Skin of body (tissue), 3 donors: ENCODE measurements at places on chromosomes 6 and 20. TPM values are rescaled to one million over a fixed set of nuclear protein-coding genes. Genes with fewer than 3 reads are reported as not detected.

GRCh38 chr6:131572686-131573415 lies at the start of gene ARG1:
ARG1 (plus strand) TSS chr6:131573226; CDS start chr6:131573283, 57 bp downstream.
- DNase-seq, result no peak

DNA sequence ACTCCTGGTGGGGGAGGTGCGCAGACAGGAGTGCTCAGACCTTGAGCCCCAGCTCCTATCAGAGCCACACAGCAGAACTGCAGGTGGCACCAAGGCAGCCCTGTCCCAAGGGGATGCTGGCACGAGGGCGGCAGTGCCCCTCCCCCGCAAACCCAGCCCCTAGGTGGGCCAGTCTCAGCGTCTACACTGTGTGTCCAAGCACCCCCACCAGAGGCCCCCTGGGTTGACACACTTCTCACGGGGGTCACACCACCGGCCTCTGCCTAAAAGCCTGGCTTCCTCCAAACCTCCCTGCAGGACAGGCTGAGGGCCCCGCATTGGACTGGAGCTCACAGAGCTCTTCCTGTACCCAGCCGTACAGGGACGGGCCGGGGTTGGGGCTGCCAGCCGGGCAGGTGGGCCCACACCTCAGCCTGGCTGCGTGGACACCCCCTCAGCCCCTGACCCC lies 8.1 kb downstream of the SLC2A4RG start:
- no peak for DNase-seq

DNA sequence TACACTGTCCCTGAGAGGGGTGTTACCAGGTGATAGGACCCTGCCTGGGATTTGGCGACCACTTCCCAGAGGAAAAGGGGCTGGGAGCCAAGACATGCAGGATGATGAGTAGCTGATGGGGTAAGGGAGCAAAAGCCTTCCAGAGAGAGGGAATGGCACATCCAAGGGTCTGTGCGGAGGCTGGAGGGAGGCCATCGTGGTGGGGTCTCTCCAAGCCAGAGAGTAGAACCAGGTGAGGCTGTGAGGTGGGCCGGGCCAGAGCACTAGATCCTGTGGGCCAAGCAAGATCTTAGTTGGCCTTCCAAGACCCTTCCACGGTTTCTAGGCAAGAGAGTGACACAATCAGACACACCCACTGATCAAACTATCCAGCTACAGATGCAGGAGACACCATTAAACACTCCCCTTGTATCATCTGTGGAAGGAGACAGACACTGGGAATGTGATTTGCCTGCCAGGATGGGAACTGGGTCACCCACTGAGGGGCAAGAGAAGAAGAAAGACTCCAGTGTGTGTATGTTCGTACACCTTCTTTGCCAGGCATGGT lies 128.9 kb downstream of the BANF2 start:
- no peak for DNase-seq

GRCh38 chr20:25270829-25271251 lies 23.0 kb downstream of the PYGB start:
- no peak for DNase-seq

- DNase-seq, result no peak
These were observed 54.5 kb downstream of the IPCEF1 start for GRCh38 chr6:154301839-154302752.

GRCh38 chr20:37426106-37426505 lies 80.2 kb downstream of the SRC start:
- no peak for DNase-seq

SLC44A4 gene
- total RNA-seq, result 0.10 TPM

DNA sequence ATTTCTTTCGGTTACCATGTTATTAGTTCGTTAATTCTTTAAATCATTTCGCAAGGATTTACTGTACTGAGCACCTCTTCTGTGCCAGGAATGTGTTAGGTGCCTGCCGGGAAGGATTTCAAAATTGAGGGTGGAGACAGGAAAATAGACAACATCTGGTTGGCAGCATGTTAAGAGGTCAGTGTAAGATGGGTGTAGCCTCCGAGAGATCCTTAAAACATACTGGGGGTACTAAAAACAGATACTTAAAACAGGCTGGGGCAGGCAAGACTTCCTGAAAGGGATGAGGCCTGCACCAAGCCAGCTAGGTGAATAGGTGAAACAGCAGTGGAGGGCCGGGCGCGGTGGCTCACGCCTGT lies 178.0 kb upstream of the SGK1 start:
- DNase-seq, result no peak

DNA sequence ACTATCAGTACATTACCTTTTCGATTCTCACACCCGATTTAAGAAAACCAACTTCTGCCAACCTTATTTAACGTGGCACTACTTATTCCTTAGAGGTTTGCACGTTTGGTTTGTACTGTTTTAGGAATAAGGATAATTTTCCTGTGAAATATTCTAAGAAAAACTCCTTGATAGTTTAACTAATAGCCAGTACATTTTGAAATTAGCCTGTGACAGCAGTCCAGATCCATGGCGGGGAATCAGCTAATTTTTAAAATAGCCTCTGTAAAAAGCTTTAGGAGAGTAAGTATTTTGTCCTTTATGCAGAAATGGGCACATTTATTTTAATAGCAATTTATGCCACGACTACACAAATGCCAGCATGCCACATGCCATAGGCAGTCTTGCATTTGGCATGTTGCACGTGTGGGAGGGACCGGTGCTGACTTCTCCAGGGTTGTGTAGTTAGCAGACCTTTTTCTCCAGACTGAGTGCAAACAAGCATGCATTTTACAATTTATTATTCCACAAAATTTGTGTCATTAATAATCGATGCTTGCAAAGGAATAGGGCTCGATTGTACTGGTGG lies 6.2 kb downstream of the FOXC1 start:
- no peak for DNase-seq

DNA sequence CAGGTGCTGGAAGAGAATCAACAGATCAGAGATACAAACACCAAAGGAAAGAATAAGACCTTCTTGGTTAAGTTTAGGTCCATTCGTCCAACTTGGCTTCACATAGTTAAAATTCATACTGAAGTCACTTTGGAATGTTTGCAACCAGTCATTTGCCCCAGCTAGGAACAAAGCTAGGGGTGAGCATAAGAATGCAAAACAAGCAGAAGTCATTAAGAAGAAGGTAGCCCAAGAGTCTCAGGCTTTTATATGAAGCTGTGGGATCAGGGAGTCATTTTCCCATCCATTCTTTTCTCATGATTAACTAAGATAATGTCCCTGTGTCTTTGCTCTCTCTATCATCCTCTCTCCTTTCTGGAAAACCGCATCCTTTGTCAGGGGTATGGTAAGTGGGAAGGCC lies 51.5 kb upstream of the TMEM170B start:
- DNase-seq, result no peak

DNA sequence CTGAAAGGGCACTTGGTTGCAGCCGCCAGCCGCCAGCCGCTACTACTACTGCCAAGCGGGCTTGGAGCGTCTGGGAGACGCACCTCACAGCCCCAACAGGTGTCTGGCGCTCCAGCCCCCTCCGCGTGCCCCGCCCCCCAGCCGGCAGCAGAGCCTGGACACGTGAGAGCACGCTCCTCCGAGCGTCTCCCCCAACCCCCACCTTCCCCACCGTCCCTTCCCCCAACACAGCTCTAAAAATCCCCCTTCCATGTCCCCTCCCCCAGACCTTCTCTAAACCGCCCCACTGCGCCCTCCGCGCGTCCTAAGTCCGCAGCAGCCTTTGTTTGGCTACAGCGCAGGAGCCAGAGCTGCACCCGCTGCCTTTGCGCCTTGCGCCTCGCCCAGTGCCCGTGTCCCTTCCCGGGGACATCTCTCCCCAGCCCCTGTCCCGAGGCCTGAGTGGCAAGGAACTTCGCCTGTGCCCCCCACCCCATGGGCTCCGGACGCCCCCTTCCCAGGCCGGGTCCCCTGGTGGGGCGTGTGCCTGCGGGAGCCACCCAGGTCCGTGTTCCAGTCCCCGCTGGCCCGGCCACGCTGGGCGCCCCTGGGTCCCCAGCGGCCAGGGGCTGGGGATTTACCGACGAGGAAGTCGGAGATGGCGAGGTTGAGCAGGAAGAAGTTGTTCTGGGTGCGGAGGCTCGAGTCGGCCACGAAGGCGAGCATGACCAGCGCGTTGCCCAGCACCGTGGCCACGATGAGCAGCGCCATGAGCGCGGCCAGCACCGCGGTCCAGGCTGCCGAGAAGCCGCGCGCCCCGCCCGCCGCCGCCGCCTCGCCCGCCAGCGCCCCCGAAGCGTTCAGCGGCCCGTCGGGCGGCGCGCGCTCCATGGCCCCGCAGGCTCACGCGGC lies 732 bp downstream of the HRH3 start:
- no peak for DNase-seq

GRCh38 chr6:37524025-37524969 lies 24.6 kb upstream of the CCDC167 start:
- DNase-seq, result no peak

- DNase-seq, result no peak
These were observed 74.2 kb upstream of the PHIP start for GRCh38 chr6:79152269-79152737.

DNA sequence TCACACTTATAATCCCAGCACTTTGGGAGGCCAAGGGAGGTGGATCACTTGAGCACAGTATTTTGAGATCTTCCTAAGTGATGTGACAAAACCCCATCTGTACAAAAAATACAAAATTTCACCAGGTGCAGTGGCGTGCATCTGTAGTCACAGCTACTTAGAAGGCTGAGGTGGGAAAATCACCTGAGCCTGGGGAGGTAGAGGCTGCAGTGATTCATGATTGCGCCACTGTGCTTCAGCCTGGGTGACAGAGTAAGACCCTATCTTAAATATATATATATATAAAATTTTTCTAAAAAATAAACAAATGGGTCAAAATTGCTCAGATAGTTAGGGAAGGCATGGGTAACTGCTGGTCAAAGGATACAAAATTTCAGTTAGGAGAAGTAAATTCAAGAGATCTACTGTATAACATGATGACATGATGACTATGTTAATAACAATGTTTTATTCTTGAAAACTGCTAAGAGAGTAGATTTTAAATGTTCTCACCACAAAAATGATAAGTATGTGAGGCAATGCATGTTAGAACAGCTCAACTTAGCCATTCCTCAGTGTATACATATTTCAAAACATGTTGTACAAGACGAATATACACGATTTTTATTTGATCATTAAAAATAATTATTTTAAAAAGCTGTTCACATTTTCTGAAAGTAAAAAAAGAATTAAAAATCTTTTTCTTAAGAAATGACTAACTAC lies 24.4 kb downstream of the TBC1D32 start:
- no peak for DNase-seq

DNA sequence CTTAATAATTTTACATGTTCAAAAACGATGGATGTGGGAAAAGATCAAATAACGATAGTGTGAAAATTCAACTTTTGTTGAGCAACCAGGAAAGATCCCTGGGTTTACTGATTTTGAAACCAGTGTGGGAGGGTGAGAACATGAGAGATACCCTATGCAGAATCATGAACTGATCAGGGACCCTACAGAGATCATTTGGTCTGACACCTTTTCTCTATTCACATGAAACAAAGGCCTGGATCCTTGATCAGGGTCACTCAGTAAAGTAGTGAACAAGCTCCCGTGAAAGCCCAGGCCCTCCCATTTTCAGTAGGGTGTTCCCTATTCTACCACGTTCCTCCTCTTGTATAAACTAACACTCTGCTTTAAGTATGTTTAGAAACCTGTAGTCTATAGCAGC lies 60.5 kb upstream of the DUSP22 start:
- no peak for DNase-seq

AVP gene
- not detected for total RNA-seq

DNA sequence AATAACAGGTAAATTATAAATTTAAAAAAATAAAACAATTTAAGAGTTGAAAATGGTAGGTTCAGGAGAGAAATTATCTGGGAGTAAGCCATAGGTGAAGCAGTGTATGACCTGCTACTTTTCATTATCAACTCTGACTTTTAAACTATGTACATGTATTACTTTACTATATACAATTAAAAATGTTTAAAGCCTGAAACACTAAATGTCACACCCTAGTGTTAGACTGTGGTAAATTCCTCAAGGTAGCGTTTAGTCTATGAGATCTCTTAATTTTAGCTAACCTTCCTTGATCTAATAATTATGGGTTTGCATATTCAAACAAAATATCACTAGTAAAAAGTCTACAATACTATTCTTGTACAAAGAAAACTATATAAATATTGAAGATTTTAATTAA lies 22.3 kb upstream of the TBC1D32 start:
- DNase-seq, result no peak

DNA sequence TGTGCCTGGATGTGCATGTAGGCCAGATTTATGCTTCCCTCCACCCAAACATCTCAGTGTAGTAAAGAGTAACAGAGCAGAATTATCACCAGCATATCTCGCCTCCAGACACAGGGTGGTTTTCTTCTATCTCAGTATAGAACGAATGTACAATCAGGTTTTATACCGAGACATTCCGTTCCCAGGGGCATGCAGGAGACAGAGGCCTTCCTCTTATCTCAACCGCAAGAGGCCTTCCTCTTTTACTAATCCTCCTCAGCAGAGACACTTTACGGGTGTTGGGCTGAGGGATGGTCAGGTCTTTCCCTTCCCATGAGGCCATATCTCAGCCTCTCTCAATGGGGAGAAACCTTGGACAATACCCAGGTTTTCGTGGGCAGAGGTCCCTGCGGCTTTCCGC lies 36.4 kb upstream of the MC3R start:
- no peak for DNase-seq

- DNase-seq, result no peak
These were observed 851.2 kb downstream of the PHF3 start for GRCh38 chr6:64486578-64487351.

FRK gene
- 3.6 TPM for total RNA-seq

DNA sequence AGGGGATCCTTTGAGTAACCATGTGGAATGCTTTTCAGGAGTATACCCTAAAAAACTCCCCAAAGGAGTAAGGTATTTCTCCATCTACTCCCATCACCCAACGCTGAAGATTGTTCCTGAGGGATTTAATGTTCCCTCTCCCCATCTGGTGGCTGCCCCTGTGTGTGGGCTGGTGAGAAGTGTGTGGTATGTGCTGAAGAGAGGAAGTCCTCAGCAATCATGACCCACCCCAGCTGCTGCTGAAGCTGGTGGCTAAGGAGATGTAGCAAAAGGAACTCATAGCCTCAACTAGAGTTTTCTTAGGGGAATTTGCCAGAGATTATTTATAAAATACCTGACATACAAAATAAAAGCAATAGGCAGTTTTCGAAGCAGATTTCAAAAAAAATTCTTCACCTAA lies 114.3 kb upstream of the JAG1 start:
- DNase-seq, result no peak

- DNase-seq, result peak; percentile 29
These were observed 11.2 kb downstream of the FOXP4 start for GRCh38 chr6:41557335-41557734.

GRCh38 chr6:149012040-149012545 lies 265.3 kb downstream of the UST start:
- peak; percentile 73 for DNase-seq
